Iris pigment epithelial cell (primary cell): ENCODE measurements at places on chromosomes 4 and X.

DNA sequence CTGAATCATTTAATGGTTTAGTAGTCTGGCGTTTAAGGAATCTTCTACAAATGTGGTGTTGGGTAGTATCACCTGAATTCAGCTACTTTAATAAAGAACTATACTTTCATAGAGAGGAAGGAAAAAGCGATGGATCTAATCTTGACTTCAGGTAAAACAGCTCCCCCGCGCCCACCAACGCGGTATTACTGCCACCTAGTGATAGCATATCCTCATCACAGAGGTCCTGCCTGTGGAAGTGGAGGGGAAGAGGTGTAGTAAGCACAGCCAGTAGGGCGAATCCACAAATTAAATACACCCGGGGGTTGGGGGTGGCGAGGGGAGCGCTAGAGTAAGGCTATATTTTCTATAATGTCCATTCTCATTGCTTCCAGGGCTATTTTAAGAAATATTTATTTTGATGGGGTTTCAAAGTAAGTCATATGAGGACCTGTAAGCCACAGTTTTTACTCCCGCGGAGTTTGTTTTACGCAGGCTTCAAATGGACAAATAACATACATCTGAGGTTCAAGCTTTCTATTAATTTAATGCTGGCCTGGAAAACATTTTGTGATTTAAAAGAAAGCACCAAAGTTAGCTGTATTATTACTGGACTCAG, 8.3 kb upstream of the DAPP1 start:
- DNase-seq, result peak; percentile 54

GRCh38 chr4:185902654-185903053, 90.7 kb upstream of the SORBS2 start:
- DNase-seq, result no peak

GRCh38 chr4:2961421-2961810, 1.8 kb downstream of the NOP14 start:
- DNase-seq, result no peak

- DNase-seq, result no peak
Observed at GRCh38 chr4:24547979-24548378, 36.4 kb downstream of the DHX15 start.

GRCh38 chr4:16609170-16609758, 289.2 kb downstream of the LDB2 start:
- DNase-seq, result no peak

- peak; percentile 9 for DNase-seq
Observed at GRCh38 chr4:17939054-17939453, 82.5 kb downstream of the LCORL start.

DNA sequence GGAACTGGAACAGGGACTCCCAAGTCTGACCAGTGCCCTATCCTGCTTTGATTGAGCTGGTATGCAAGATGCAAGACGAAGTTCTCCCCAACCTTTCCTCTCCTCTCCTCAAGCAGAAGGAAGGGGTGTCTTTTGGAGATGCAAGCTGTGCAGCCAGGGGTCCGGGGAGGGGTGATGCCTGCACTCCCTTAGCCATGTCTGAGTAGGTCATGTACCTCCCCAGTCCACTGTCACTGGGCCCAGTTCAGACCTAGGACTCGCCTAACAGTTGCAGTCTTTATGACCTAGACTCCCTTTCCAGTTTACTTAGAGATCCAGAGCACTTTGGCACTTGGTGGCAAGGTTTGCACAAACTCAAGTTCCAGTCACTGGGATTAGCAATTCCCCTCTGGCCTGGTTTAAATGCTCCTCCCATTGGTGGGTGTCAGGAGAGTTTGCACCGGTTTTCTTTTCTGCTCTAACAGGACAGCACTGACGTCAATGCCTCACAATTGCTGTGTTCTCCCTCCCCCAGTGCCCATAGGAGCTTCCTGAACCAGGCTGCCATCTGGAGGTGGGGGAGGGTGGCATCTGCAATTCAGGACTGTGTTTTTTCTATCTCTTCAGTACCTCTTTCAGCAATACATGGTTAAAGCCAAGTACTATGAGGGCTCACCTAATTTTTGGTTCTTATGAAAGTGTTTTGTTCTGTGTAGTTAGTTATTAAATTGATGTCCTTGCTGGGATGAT, 782.2 kb downstream of the ARAP2 start:
- DNase-seq, result no peak

GRCh38 chr4:6281436-6282313, 12.0 kb downstream of the WFS1 start:
- DNase-seq, result no peak

DNA sequence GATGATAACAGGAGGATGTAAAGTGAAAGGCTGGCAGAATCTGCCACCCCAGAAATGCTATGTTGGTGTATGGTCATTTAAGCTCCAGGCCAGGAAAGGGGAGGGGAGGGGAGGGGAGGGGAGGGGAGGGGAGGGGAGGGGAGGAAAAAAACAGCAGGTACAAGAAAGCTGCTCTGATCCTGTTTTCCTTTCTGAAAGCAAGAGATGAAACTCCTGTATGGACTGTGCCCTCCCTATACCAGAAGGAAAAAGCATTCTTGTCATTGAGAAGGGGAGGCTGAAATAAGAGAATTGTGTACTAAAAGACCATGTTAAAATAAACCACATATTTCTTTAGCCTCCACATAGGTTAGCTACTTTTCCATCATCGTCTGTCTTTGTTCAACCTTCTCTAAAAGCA, 179.5 kb downstream of the NLGN4X start:
- DNase-seq, result no peak

DNA sequence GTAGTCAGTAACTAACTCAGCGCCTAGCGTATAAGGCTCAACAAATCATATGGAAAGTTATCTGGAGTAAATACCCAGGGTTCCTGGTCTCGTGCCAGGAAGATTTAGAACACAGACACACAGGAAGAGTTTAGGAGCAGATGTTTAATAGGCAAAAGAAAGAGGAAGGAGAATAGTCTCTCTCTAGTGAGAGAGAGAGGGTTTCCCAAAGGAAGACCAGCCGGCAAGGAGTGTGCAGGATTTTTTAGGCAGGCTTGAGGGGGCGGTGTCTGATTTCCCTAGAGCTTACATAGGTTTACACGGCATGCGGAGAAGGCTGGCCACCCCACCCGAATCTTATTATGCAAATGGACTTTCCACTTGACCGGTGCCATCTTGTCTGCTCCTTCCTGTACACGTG, 284.0 kb upstream of the FRG1 start:
- DNase-seq, result no peak

- DNase-seq, result peak; percentile 41
Observed at GRCh38 chr4:41602886-41603498, 65.0 kb downstream of the LIMCH1 start.

DNA sequence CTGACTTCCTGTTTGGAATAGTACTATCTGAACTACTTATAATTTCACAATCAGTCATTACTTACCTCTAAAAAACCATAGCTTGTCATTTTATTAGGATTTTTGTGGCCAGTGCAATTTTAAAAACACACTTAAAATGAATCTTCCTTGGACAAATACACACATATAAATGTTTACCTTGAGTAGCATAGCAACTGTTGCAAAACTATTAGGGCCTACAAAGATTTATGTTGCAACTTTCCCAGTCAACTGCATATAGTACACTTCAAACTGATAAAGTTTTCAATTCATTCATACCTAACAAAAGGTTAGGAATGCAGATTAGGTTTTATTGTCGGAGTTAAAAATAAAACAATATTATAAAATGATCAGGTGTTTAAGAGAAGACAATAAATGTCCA, 193.0 kb downstream of the PDGFC start:
- peak; percentile 91 for DNase-seq

- peak; percentile 73 for DNase-seq
Observed at GRCh38 chr4:154622598-154622997, 10.1 kb upstream of the FGG start.

- DNase-seq, result no peak
Observed at GRCh38 chrX:120308558-120308957, 2.7 kb downstream of the TMEM255A start.

DNA sequence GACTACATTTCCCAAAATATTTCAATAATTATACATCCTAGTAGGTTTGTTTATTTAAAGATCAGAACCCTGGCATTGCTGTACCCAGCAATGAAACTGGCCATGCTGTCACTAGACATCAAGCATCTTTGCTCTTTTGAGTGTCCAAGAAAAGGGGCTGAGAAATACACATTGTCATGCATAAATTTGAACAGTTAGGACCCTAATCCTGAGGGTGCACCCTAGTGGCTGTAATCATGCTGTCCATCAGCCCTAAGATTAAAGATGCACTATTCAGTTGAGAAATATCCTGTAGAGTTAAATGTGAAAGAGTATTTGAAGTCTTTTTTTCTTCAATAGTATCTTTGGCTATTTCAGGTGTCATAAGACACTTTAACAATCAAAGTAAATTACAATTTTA, 108.8 kb downstream of the NFKB1 start:
- no peak for DNase-seq

DNA sequence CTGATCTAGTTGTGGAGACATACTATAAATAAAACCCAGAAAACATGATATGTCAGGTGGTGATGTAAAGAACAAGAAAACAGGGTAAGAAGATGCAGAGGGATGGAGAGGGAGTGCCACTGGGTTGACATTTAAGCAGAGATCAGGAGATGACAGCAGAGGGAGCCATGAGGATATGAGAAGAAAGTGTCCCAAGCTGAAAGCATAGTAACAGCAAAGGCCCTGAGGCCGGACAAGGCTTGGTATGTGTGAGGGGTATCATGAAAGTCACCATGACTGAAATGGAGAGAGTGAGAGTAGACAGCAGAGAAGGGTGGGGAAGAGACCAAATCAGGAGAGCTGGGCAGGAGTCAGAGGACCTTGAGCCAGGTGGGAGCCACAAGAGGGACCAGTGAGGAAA, 3.4 kb downstream of the GPKOW start:
- DNase-seq, result no peak

GRCh38 chr4:9925750-9926439, 95.4 kb downstream of the SLC2A9 start:
- DNase-seq, result no peak

DNA sequence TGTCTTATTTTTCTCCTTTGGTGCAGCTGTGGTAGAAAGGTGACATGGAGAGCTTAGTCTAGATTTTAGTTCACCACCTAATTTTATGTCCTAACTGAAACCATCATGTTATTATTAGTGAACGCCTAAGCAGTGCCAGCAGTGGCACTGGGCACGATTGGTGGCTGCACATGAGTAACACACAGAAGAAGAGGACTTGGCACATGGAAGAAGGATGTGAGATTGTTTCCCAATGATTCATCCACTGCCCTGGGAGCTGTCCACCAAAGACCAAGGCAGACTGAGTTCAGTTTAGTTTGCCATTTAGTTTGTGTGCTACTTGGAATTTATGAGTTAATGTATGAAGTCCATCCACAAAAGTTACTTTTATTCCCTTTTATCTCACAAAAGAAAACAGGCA, 68.1 kb upstream of the NAP1L5 start:
- DNase-seq, result peak; percentile 82

GRCh38 chrX:55163171-55163570, 57.0 kb upstream of the PAGE5 start:
- DNase-seq, result no peak

GRCh38 chrX:72676465-72676864, 37.6 kb downstream of the PHKA1 start:
- no peak for DNase-seq

GRCh38 chr4:177057186-177057585, 252.5 kb upstream of the NEIL3 start:
- DNase-seq, result no peak

GRCh38 chrX:68508799-68509198, 9.9 kb downstream of the YIPF6 start:
- peak; percentile 12 for DNase-seq

DNA sequence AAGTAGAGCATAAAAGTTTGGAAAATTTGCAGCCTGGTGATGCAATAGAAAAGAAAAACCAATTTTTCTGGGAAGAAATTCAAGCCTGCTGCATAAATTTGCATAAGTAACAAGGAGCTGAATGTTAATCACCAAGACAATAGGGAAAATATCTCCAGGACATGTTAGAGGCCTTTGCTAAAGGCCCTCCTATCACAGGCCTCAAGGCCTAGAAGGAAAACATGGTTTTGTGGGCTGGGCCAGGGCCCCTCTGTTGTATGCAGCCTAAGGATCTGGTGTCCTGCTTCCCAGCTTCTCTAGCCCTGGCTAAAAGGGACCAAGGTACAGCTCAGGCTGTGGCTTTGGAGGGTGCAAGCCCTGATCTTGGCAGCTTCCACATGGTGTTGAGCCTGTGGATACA, 6.2 kb upstream of the RTL3 start:
- DNase-seq, result no peak

DNA sequence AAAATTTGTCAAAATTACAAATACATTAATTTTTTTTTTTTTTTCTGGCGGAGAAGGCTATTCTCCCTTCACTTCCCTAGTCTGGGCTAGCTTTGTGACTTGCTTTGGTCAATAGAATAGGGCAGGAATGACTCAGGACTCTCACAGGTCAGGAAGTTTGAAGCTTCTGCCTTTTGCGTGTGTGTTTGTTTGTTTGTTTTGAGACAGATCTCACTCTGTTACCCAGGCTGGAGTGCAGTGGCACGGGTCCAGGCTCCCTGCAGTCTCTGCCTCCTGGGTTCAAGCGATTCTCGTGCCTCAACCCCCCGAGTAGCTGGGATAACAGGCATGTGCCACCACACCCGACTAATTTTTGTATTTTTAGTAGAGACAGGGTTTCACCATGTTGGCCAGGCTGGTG, 55.9 kb upstream of the USP9X start:
- DNase-seq, result peak; percentile 36

GRCh38 chrX:71302461-71303213, 1.1 kb downstream of the ITGB1BP2 start:
- peak; percentile 22 for DNase-seq

- no peak for DNase-seq
Observed at GRCh38 chrX:77900688-77901087, 1.4 kb downstream of the COX7B start.

- peak; percentile 8 for DNase-seq
Observed at GRCh38 chr4:184237612-184238011, 19.9 kb upstream of the ENPP6 start.

DNA sequence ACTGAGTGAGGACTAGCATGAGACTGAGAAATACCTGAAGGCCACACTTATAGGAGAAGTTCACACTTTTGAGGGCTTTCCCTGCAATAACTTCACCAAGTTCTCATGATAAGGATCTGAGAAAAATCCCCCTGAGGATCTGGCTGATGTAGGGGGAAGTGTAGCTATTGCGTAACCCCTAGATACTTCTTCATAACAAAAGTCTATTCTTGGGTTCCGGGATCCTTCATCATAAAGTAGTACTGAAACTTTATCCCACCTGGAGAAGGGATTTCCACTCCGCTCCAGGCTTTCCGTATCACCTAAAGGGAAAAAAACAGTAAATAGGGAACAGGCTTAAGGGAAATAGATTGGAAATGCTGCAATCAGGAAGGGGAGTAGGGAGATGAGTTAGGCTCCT, 13.3 kb downstream of the USP27X start:
- no peak for DNase-seq

- no peak for DNase-seq
Observed at GRCh38 chr4:57612279-57612678, 502.1 kb upstream of the IGFBP7 start.

GRCh38 chr4:23873717-23874535, 15.9 kb downstream of the PPARGC1A start:
- no peak for DNase-seq

- DNase-seq, result peak; percentile 74
Observed at GRCh38 chr4:16418814-16419213, 192.5 kb upstream of the TAPT1 start.

GRCh38 chr4:68871809-68872642, 56.2 kb downstream of the UGT2B10 start:
- no peak for DNase-seq
